ENCODE measurements at places on chromosomes 5 and 9.

DNA sequence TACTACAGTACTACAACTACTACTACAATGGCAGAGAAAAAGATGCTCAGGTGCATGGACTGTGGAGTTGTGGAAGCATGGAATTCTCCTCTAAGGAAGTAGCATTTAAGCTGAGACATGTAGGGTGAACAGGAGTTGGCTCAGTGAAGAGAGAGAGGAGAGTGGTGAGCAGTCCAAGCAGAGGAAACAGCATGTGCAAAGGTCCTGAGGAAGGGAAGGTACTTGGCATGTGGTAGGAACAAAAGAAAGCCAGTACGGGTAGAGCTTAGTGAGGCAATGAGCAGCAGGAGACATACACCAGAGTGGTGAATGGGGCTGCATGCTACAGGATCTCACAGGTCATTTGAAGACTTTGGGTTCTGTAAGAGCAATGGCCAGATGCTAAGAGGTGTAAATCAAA, 41.4 kb upstream of the GLRA1 start:
- DNase-seq = no peak

DNA sequence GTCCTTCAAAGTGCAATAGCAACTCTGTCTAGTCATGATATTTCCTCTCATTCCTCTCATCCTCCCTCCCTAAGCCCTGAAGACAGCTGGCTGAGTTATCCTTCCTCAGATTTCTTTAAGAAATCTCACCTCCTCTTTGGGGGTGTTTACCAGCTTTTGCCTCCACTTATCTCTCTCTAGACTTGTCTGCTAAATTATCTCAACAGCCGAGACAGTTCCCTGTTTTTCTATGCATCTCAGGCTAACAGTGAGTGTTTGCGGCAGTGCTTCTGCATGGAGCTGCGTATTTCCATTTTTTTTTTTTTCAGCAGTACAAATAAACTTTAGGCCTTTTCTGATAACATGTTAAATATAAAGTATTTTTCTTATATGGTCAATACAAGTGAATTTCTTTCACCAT, 20.9 kb downstream of the KCTD16 start:
- no peak for DNase-seq

DNA sequence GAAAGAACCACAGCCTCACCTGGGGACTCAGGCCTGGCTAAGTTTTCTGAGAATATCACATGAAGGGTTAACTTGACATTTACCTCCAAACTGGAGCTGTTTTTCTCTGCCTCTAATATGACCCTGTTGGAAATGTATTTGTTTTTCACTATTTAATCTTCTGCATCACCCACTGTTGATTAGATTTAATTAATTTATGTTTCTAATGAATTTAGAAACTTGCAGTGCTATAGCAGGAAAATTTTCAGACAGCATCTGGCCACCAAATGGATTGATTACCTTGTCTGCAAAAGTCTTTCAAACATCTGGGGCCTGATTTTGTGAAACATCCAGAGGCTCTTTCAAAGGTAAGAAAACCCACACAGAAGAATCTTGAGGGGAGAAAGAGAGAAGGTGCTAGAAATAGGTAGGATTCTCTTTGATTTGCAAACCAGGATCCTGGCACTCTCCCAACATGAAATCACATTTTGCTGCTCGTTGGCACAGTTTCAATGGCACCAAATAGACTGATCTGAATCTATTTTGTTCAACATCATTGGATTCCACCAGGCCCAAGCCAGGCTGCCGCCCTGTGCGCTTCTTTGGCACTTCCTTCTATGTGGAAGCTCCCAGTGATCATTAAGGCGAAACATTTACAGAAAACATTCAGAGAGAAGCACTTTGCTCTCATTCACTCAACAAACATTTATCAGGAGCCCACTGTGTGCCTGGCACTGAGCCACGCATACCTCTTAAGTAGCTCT, 157.3 kb downstream of the PPP2R2B start:
- no peak for DNase-seq

GRCh38 chr5:155556700-155557099, 543.1 kb downstream of the KIF4B start:
- no peak for DNase-seq

DNA sequence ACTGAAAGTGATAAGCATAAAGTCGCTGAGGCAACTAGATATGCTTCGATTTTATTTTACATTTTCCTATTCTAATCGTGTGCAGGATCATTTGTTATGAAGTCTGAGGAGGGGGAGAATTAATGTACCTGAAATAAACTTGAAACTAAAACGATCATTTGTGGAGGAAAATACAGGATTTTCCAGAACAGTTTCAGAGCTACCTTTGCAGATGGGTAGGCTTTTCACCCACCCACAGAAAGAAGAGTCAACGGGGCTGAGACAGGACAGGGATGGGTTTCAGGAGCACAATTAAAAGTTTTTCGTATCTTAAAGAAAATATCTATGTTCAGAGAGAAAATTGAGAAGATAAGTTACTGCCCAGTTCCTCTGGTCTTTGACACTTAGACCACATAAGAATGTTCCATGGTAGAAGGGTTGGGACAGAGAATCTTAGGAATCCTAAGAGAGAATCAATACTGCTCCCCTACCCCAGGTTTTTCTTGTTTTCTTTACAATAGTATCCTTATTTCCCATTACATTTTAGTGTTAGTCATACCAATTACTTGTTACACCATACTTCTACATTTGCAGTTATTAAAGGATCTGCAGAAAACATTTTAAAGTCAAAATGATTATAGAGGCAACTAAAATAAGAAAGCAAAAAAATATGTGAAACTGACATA, 211.4 kb downstream of the DEPDC1B start:
- DNase-seq = no peak

- DNase-seq = no peak
Measured at GRCh38 chr5:35124932-35125331, 77.2 kb upstream of the AGXT2 start.

- no peak for DNase-seq
Measured at GRCh38 chr9:111381006-111381405, 51.0 kb upstream of the OR2K2 start.

DNA sequence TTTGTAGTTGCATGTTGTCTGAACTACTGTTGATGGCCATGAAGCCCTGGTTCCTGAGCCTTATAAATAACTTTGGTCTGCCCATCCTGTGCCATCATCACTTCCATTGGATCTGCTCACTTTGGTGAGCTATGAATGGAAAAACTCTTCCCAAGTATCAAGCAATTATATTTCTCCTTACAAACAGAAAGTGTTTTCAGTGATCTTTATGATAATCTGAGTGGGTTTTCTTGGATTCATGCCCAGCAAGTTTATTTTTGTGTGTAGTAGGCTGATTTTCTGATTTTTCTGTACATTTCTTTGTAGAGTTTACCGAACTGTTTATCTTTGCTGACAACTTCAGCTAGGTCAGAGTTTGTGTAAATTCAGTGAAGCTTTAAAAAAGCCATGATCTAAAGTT, 31.0 kb downstream of the CAMK4 start:
- no peak for DNase-seq

DNA sequence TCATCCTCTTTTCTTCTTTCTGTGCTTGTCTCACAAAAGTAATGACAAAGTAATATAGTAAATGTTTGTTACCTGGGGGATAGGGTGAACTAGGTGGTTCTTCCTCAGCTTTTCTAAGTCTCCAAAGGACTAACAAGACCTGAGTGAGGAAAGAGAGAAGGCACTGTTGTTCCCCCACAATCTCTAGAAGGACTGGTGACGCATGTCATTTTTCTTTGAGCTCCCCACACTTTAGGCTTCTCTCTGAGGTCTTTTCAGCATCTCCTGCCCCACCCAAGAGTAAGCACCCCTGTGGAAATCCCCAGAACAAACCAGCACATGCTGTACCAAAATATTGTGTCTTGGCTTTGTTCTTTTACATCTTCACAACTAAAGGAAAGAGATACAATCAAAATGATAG, 2.4 kb upstream of the IL7R start:
- no peak for DNase-seq

- no peak for DNase-seq
Measured at GRCh38 chr9:36398745-36399144, 1.3 kb downstream of the RNF38 start.

DNA sequence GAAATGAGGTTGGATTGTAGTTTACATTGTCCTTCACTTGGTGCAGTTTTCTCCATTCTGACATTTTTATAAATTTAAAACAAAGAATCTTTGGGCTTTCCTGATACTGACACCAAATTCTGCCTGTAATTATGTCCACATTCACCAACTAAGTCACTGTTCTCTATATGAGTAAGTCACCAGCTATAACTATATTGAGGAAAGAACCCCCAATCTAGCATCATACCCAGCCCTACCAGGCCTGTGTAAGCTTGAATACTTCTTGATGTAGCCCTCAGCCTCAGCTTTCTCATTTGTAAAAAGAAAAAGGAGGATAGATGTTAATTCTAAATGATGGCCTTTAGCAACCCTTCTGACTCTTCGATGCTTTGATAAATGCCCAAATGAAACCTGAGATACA, 112.7 kb upstream of the FST start:
- DNase-seq = no peak

- no peak for DNase-seq
Measured at GRCh38 chr9:116262448-116262847, 108.9 kb downstream of the PAPPA start.

DNA sequence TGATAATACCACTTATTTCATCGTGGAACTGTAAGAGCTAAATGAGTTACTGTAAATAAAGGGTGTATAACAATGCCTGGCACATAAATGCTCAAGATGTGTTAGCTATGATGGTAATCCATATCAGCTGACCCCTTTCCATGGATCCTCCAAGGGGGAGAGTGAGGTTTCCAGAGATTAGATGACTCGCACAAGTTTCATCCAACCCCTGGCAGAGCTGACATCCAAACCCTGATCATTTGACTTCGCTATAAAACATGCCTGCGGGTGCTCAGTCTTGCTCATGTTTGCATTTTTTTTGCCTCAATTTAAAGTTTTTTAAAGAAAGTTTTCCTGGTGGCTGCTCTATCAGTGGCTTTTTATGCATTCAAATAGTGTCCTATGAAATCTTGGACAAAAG, 145.7 kb upstream of the SMIM23 start:
- DNase-seq = no peak

DNA sequence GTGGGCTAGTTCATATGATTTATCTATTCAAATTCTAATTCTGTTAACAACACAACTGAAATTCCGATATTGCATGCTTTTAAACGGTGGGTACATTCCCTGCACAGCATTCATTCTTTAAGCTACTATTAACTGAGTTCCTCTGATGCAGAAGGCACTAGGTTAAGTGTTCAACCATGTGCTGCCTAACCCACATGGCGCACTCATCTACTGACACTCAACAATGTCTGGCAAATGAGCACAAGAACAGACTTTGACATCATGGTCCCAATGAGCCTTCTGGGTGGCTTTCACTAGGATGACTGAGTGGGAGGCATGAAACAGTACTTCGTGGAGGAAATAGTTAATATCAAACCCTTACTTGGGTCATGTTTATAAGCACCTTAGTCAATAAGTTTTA, 10.2 kb downstream of the NREP start:
- DNase-seq = no peak

DNA sequence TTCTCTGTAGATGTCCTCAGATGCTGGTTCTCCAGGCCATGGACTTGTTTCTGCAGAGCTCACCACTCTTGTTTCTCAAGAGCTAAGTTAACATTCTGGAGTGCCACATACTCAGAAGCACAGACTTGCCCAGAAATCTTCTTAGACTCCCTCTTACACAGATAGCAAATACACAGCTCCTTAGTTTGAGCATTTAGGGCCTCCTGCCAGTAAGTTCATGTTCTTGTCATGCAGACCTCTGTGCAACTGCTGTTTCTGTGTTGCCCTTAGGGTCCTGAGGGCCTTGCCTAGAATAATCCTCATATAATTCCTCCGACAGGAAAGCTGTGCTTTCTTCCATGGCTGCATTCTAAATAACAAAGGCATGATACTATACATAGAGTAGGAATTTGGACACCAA, 1.3 kb upstream of the PTPDC1 start:
- no peak for DNase-seq

- DNase-seq = no peak
Measured at GRCh38 chr9:116008278-116008677, 145.3 kb upstream of the PAPPA start.

- DNase-seq = no peak
Measured at GRCh38 chr9:92425474-92425873, 1.2 kb upstream of the OMD start.

DNA sequence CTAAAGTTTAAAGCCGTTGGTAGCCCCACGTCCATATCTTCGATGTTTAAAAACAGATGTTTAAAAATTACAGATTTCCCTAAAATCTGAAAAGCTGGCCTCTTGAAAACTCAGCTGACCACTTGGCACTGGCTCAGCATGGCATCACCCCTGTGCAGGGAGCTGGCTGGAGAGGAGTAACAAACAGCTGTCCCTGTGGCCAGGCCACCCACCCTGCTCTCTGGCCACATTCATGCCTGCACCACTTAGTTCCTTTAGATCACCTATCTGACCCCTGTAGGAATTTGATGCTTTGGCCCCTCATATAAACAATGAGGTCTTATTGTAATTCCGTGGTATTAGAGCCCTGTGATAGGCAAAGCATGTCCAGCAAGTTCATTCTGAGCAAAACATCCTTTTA, 107.5 kb downstream of the FRMD3 start:
- no peak for DNase-seq

GRCh38 chr5:65823204-65823603, 101.2 kb downstream of the NLN start:
- DNase-seq = no peak

DNA sequence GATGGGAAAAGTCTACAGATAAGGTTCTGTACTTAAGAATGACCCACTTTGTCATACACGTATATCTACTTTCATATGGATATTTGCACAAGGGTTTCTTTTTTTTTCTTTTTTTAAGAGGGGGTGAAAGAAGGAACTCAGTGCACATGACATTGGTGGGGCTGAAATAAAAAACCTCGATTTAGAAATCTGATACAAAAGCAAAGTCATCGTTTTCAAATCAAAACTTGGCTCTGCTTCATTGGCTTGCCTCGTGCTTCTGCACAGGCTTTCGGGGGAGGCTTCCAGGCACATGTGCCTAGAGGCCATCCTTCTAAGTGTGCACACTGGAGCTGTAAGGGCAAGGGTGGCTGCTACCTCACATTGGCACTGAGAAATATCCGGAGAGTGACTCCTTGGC, 31.1 kb downstream of the PTTG1 start:
- DNase-seq = no peak

GRCh38 chr5:123720955-123721354, 209.0 kb downstream of the CSNK1G3 start:
- DNase-seq = no peak

DNA sequence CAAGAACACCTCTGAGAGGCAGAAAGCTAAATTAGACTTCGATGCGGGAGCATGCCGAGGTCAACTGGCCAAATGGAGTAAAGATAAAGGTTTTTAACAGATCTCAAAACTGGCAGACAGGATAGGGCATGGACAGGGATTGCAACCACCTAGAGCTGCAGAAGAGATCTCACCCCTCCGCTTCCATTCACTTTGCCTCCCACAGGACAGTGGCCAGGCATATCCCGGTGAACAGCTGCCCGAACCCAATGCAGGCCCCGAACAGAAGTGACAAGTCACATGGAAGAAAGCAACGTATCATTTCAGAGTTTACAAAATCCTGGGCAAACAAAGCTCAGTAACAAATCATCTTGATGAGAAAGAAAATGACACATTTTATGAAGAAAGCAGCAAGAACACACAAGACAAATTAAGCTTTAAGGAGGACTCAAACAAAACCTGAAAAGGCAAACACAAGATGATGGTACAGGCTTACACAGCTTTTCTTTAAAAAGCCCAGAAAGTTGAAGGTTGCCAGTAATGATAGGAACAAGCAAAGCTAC, 18.4 kb downstream of the RNF130 start:
- DNase-seq = no peak
